Stimulated activated naive CD4-positive, alpha-beta T cell treated with Interleukin-2 at 50 U/mL for 16 hours (primary cell): ENCODE measurements at places on chromosomes 3 and 15.

DNA sequence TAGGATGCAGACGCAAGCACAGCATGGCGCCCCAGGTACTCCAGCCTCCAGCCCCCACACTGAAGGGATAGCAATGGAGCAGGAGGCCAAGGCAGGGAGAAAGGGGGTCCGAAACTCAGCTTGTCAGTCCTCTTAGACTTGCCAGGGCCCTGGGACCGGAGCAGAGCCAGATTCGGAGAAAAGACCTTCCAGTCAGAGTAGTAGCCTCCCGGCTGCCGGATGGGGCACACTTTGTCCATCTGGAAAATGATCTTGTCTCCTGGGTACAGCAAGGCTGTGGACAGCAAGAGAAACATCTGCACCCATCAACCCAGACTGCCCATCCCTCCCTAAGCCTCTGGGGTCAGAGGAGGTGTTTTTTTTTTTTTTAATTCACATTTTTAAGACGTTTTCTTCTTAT is 24.3 kb downstream of the EFCAB12 start:
- DNase-seq: no peak

DNA sequence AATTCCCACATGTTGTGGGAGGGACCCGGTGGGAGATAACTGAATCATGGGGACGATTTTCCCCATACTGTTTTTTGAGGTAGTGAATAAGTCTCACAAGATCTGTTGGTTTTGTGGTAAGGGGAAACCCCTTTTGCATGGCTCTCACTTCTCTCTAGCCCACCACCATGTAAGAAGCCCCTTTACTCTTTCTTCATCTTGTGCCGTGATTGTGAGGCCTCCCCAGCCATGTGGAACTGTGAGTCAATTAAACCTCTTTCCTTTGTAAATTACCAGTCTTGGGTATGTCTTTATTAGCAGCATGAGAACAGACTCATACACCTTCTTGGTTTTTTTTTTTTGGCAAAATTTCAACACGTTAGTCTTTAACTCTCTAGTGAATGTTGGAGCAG is 18.1 kb downstream of the ARL8B start:
- DNase-seq: no peak

- no peak for DNase-seq
These were observed 17.6 kb upstream of the TM2D3 start for GRCh38 chr15:101669744-101670143.

DNA sequence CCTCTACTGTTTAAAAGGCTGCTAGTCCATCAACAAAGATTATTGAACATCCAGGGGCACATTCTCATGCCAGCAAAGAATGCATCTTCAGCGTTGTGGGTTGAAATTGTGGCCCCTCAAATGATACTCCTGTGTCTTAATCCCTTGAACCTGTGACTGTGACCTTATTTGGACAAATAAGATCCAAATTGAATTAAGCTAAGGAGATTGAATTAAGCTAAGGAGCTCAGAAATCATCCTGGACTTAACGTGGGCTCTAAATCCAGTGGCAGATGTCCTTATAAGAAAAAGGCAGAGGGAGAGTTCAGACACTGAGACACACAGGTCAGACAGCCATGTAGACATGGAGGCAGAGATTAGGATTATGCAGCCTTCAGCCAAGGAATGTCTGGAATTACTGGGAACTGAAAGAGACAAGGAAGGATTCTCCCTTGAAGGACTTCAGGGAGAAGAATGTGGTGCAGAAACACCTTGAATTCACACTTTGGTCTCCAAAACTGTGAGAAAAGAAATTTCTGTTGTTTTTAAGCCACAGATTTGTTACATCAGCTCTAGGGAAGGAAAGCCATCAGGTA is 57.3 kb upstream of the SLC24A5 start:
- no peak for DNase-seq

DNA sequence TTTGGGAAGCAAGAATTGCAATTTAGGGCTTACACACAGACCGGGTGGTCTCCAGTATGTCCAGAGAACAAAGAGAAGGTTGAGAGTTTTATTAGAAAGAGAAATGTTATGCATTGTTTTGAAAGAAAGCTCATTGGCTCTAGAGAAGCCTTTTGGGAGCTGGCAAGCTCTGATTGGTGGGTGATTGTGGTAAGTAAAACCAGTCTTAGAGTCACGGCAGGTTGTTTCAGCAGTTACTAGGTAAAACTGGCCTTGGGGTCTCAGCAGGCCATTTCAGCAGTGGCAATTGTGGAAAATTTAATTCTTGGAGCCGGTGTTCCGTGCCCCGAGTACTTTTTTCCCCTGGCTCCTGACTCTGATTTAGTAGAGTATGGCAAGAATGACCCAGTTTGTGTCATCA is 78.1 kb downstream of the MRPL46 start:
- no peak for DNase-seq

GRCh38 chr3:33795856-33796536 is 2.4 kb upstream of the PDCD6IP start:
- DNase-seq: no peak

- no peak for DNase-seq
These were observed 12.7 kb upstream of the GHRL start for GRCh38 chr3:10305331-10305902.

DNA sequence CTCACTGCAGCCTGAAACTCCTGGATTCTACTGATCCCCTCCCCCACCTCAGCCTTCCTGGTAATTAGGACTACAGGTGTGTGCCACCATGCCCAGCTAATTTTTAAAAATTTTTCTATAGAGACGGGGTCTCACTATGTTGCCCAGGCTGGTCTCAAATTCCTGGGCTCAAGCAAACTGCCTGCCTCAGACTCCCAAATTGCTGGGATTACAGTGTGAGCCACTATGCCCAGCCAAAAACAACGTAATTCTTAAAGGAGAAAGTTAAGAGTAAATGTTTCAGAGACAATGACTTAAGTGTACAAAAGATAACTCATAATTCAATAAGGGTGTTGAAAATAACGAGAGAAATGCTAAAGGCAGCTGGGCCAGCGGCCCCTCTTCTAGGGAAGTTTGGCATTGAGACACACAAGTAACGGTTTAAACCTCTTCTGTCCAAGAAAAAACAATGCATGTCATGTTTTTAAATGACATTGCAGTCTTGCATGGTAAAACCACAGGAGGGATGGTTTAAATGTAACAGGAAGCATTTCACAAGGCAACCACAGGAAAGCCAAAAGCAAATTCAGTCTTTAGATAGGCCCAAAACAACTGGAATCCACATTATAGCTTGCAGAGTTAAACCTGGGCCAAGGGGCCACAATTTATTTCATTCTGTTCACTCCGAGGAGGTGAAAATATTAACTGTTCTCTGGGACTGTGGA is 5.1 kb downstream of the PROK2 start:
- no peak for DNase-seq

GRCh38 chr15:62119227-62119864 is 45.7 kb downstream of the C2CD4B start:
- peak; percentile 9 for DNase-seq

DNA sequence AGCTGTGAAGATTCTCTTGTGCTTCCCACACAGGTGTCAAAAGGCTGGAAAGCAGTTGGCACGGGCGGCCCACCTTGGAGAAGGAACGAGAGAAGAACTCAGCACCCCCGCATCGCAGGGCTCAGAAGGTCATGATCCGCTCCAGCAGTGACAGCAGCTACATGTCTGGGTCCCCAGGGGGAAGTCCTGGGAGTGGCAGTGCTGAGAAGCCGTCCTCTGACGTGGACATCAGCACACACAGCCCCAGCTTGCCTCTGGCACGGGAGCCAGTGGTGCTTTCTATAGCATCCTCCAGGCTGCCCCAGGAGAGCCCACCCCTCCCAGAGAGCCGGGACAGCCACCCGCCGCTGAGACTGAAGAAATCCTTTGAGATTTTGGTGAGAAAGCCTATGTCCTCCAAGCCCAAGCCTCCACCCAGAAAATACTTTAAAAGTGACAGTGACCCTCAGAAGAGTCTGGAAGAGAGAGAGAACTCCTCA is 31.4 kb downstream of the STARD5 start:
- DNase-seq: peak; percentile 35

- no peak for DNase-seq
These were observed 365.2 kb upstream of the AGTR1 start for GRCh38 chr3:148332509-148332908.

DNA sequence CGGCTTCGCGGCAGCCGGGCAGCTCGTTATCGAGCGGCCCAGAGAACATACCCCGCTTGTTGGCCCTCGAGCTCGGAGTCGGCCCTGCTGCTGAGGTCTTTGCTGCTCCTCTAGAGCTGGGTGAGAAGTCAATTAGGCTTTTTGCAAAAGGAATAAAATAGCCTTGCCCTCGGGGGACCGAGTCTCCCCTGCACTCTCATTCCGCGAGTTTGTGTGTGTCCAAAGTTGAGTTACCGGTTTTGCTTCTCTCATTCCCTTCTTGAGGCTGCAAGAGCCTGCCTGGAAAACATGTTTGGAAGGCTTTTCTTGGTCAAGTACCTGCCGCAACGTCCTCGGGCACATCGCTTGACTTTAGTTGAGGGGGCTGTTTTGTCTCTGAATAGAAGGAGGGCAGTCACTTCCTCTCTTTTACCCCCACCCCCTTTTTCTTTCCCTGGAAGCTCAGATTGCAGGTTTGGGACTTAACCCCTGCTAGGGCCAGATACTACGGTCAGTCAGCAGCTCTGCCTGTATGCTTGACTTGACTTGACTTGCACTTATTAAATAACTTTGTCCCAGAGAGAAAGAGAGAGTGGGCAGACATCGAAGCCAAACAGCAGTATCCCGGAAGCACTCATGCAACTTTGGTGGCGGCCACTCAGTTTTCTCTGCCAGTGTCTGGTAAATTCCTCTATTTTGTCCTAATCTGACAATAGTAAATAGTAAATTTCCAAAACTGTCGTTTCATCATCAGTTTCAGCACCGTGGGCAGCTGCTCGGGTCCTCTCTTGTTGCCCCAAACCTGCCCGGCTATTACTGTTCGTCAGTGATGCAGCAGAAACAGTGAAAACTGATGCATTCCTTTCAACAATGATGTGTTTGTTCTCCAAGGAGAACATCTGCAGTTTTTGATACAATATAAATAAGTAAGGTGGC is 609 bp downstream of the RNF13 start:
- no peak for DNase-seq

GRCh38 chr3:23161308-23161707 is 41.8 kb upstream of the UBE2E2 start:
- no peak for DNase-seq

DNA sequence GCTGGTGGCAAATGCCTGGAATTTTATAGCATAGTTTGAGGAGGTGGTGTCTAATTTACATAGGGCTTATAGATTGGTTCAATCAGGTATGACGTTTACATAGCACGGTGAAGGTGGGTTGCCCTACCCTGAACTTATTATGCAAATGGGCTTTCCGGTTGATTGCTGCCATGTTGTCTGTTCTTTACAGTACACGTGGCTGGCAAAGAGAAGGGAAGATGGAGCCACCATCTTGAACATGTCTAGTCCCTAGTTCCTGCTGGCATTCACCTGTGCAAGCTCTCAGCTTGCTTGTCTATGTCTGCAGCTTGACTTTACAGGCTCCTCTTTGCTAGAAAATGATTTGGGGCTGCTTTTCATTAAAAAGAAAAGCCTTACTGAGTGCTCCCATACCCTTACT is 14.0 kb upstream of the STAC start:
- DNase-seq: no peak

DNA sequence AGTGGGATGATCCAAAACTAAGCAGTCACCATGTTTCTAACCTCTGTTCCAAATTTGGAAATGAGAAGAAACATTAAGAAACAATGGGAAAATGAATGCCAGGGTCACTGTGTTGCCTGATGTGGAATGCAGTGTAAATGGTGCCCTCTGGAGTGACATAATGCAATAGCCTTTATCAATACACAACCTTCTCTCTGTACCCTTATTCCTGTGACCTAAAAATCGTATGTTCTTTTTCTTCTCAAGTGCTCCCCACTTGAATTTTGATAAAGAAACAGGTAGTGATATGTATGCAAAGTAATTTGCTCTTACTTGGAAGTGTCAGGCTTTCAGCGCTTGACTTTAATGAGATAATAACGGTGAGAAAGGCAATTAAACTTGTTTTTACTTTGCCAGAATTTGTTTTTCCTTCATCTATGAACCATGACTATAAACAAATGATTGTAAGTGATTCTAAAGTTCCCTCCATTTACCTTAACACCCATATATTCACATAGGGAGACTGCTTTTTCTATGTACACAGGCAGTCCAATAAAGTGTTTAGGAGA is 145.8 kb upstream of the THRB start:
- DNase-seq: no peak

GRCh38 chr3:162192340-162193029 is 695.9 kb downstream of the OTOL1 start:
- no peak for DNase-seq

DNA sequence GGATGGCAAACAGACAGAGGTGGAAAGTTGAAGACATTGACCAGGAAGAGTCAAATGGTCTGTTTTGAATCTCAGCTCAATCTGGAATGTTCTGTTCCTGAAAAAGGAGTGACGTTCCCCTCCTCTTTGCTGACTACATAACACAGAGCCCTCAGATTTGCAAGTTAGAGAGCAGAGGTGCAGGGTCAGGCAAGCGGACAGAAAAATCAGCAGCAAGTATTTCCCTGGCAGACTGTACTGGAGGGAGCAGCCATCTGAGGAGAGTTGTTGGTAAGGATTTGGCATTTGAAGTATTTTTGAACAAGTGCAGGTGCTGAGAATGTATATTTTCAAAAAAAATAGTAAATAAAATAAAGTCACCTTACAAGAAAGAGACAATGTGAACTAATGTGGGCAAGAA is 17.6 kb downstream of the ZNF80 start:
- DNase-seq: no peak

DNA sequence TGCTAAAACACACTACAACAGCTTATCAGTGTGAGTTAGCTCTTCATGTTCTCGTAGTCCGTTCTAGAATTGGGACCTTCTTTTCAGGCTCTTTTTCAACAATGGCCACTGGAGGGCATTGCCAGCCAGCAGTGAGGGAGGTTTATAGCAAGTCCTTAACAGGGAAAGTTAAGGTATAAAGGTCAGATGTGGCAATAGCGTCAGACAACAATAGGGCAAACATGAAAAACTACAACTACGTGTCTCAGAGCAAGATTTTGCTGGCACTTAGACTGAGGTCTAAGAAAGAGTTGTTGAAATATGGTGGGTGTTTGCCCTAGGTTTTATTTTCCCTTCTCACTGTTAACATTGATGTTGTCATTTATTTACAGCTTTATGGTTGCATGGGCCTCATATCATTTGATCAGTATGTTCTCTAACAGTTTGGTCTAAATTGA is 161.4 kb downstream of the GMNC start:
- DNase-seq: no peak

DNA sequence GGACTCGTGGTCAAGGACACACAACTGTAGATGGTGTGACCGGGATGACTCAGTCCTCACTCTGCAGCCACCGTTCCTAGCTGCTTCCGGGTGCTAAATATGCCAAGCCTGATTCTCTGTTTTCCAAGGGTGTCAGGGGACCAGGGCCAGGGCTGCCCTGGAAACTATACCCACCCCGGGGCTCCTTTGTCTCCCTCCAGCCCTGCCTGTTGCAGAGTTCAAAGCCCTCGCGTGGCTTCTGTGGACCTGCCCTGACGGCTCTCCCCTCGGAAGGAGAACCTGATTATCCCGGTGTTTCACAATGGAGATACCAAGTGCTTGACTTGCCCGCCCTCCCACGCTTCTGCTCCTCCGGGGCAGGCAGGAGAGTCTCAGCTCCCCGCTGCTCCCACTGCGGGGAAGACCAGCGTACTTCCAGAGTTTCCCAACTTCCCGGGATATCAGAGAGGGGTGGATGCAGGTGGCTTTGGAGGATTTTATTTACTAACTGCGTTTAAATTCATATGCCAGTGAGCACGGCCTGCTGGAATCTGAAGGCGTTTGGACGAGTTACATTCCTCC is 125.0 kb downstream of the ASB7 start:
- DNase-seq: no peak
